ENCODE measurements at places on chromosomes 5 and 9. TPM values are rescaled to one million over a fixed set of nuclear protein-coding genes. Genes with fewer than 3 reads are reported as not detected.

The PRUNE2 gene
- total RNA-seq = 1.9 TPM

The SNX24 gene
- total RNA-seq = 14.0 TPM

The PCAT7 gene
- total RNA-seq = not detected

The LIFR gene
- total RNA-seq = 56.1 TPM

The BARHL1 gene
- not detected for total RNA-seq

The HK3 gene
- total RNA-seq = 6.4 TPM

The ACOT12 gene
- total RNA-seq = not detected

The LHX3 gene
- total RNA-seq = not detected

The CYFIP2 gene
- total RNA-seq = 29.6 TPM

The ADRA1B gene
- total RNA-seq = 2.7 TPM

The LRRC26 gene
- total RNA-seq = not detected

The BSPRY gene
- 0.35 TPM for total RNA-seq

The MTAP gene
- total RNA-seq = 20.4 TPM

The MELK gene
- 0.76 TPM for total RNA-seq

The SAP30L gene
- 39.2 TPM for total RNA-seq

The GRIN3A gene
- total RNA-seq = 0.92 TPM

All from Right ventricle myocardium inferior (tissue), 1 donor.